ENCODE measurements at places on chromosomes 13 and 19.

DNA sequence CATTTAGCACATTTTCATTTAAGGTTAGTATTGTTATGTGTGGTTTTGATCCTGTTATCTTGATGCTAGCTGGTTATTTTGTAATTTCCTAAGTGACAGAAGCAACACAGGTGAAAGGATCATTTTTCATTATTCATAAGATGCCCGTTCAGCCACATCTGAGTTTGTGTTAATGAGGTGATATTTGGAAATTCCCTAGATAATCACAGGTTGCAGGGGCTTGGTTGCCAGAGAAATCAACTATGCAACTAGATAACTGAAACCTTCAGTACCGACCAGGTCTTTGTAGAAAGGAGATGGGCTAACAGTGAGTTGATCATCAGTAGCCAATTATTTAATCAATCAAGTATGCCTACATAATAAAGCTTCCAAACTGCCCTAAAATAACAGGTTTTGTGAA, 121.3 kb upstream of the UFM1 start:
- no peak for DNase-seq

GRCh38 chr13:112171570-112171965, 104.6 kb downstream of the SOX1 start:
- no peak for DNase-seq

DNA sequence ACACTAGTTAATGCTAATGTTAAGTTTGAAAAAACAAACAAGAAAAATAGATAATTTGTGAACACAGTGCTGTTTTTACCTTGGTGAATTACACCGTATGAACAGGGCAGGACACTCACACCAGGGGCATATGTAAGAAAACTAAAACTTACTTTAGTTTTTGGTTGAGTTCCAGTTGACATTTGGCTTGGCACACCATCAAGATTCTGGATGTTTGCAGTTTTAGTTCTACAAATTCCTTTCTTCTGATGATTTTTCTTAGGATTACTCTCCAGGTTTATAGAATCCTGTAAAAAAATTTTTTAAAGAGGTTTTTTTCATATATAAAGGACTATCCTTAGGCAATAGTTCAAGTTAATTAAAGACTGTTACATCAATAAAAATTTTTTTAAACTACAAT, 238.5 kb upstream of the STARD13 start:
- DNase-seq, result no peak

DNA sequence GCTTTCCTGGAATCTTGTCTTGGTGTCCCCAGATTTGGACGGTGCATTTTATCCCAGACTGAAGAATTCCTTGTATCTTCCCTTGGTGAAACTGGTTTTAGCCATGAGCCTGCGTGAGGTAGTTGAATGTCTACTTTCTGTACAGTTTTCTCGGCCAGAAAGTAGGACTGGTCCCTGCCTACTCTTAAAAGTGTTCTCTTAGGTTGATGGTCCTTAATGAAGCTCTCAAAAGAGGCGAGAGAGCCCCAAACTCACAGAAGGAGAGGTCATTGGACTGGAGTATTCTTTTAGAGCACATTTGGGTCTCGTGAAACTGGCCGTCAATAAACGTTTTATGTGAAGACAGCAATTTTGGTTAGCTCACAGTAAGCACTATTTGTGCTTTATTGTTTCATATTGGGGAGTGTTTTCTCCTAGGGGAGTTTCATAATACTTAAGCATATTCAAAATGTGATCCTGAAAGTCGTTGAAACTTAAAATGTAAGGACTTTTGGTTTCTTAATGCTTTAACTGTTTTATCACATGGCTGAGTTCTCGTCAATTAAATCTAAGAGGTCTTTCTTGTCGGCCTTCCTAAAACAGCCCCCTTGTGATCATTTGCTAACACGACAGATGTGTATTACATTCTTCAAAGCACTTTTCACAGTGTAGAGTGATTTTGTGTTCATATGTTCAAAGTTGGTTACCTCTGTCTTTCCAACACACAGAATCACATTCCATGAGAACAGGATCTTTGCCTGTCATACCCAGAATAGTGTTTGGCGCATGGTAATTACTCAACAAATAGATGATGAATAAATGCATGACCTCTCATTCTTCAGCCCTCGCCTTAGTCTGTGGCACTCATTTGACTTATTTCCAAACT, 889 bp downstream of the GTF2F2 start:
- no peak for DNase-seq

DNA sequence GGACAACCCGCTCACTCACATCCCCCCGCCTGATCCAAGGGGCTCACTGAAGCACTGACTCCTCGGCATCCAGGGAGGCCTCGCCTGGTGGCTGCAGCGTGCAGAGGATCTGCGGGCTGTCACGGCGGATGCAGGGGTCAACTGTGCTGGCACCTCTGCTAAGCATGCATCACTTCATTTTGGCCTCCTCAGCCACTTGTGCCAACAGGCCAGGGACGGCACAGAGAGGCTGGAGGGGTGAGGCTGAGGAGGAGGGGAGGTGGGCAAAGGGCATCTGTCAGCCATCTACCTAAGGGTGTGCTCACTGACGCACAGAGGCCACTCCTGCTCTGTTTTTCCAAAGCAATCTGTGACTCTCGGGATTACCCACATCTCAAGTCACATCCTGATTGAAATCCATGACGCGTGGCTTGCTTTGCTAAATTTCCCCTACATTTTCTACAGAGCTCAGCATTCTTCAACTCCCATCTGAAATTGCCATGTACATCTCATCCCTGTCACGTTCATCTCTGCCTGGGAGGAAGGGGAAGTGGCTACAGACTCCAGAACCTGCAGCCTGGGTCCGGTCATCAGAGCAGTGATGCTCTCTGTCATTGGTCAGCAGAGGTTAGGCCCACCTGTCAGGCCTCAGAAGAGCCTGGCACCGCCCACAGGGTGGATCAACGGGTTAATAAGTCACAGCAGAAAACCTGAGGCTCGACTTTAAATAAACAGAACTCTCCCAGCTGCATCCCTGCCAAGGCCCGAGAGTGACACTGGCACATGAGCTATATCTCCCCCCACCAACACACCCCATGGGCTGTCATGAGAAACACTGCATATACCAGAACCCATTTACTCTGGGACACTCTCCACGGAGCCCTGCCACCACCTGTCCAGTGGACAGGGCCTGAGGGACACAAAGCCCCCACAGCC, 17.6 kb downstream of the ELL start:
- no peak for DNase-seq

- no peak for DNase-seq
These were observed 98.0 kb downstream of the PRR20E start for GRCh38 chr13:57264965-57265364.

GRCh38 chr19:40246292-40247073, 20.0 kb upstream of the CCNP start:
- DNase-seq, result no peak

- DNase-seq, result no peak
These were observed 838 bp upstream of the MYADM start for GRCh38 chr19:53866865-53867224.

DNA sequence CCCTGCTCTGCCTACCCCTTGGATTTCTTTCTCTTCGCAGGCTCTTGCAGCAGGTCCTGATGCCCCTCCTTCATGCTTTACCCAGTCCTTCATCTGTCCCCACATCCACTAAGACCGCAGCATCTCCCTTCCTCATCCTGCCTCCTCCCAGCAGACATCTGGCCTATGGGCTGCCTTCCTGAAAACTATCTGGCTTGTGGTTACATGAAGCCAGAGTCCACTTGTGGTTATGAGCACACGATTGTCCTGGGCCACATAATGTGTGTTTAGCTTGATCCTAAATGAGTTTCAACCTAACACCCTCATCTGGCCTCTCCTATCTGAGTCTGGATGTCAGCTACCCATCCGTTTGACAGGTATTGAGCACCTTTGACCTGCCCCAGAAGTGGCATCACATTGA, 5.5 kb upstream of the ZNF175 start:
- no peak for DNase-seq

DNA sequence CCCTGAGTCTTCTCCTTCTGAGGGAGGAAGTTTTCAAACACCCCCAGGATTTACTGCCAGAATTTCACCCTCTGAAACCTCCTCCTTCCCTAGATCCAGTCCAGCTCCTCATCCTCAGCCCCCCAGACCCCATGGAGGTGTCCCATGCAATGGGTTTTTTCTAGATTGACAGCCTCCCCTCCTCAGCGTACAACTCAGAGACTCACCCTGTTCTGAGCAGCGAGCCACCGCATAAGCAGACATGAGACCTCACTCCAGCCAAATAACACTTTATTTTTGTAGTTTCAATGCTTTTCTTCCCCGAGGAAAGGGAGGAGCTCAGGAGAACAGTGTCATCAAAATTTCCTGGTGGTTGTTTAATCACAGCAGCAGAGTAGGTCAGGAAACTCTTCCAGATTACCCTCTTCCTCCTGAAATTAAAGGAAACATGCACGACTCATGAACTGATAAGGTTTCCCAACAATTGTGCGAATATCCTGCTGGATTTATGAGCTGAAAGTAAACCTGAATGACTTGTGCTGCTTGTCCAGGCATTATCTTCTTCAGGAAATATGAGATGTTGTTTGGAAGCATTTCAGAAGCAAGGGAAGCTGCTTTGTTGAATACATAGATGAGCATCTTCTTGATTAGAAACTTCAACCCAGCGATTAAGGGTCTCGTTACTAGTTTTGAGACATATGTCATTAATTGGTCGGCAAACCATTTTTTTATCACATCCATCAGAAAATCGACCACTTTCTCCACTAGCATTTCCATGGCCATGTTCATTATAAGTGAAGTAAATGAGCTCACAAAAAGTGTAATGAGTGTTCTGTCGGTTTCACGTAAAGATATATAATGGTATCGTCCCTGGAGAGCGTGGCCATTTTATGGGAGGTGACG, 36.2 kb downstream of the ERICH4 start:
- DNase-seq, result no peak

- no peak for DNase-seq
These were observed 75.5 kb upstream of the MEDAG start for GRCh38 chr13:30830638-30830965.

- DNase-seq, result no peak
These were observed 46.9 kb upstream of the VSTM2B start for GRCh38 chr19:29478578-29479565.

- DNase-seq, result no peak
These were observed 330.8 kb downstream of the LIG4 start for GRCh38 chr13:107884564-107884963.

DNA sequence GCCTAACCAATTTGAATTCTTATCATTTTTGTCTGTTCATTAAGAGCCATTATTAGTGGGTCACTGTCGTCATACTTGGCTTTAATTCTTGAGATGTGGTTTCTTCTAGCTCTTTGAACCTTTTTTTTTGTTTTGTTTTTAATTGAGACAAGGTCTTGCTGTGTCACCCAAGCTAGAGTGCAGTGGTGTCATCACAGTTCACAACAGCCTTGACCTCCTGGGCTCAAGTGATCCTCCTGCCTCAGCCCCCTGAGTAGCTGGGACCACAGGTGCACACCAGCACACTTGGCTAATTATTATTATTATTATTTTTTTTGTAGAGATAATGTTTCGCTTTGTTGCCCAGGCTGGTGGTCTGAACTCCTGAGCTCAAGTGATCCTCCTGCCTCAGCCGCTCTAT, 25.8 kb upstream of the LDLR start:
- DNase-seq, result no peak

DNA sequence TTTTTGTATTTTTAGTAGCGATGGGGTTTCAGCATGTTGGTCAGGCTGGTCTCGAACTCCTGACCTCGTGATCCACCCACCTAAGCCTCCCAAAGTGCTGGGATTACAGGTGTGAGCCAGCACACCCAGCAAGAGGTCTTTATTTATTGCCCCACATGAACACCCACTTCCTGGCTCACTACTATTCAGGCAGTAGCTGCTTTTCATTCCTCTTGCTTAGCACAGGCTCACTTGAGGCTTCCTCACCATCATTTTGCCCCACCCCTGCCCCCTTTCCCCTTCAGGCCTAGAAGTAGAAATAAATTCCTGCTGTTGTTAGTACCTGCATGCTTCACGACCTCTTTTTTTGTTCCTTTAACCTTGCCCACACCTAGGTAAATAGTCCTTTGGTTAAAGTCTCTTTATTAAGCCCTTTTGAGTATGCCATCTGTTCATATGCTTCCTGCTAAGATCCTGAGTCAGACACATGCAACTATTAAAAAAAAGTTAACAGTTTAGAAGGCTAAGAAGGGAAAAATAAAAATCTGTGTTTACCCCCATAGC, 33.5 kb upstream of the ITM2B start:
- no peak for DNase-seq

- no peak for DNase-seq
These were observed 38.9 kb downstream of the RASL11A start for GRCh38 chr13:27309401-27309958.

GRCh38 chr13:30196025-30196424, 111.3 kb downstream of the KATNAL1 start:
- DNase-seq, result no peak
